HFFc6 (cell line): ENCODE measurements at places on chromosomes 3 and 15. TPM values are rescaled to one million over a fixed set of nuclear protein-coding genes. Genes with fewer than 3 reads are reported as not detected.

DNA sequence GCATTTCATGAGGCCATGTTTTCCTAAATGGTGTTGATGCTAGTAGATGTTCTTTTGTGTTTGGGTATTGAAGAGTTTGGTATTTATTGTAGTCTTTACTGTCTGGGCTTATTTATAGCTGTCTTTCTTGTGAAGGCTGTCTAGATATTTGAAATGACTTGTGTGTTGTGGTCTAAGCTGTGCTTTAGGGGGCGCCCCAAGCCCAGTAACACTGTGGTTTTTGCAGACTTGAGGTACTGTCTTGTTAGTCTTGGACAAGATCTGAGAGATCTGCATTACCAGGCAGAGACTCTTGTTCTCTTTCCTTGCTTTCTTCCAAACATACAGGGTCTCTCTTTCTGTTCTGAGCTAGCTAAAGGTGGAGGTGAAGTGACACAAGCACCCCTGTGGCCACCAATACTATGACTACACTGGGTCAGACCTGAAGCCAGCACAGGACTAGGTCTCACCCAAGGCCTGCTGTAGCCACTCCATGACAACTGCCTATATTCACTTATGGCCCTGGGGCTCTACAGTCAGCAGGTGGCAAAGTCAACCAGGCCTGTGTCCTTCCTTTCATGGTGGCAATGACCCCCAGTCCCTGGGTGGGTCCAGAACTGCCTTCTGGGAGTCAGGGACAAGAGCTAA is 152.1 kb upstream of the TBC1D5 start:
- no peak overlapping the region for H3K4me3 ChIP-seq
- H3K27me3 ChIP-seq: no peaks in the 10 kb centered on the region; the same call in 1 of the 2 replicates
- H3K4me1 ChIP-seq: peaks cover 24% of the 10 kb centered on the region
- H3K27ac ChIP-seq: no peak overlapping the region
- no peaks in the 10 kb centered on the region for H3K36me3 ChIP-seq

AMOTL2 gene
- total RNA-seq: 254 to 311 TPM (median 281 TPM) in 3 replicates

TMEM207 gene
- not detected in 3 replicates for total RNA-seq

IMPG2 gene
- 0.03 and 0.06 TPM in 2 replicates for total RNA-seq

- H3K27me3 ChIP-seq: peaks cover 3% of the 10 kb centered on the region; the same call in 1 of the 2 replicates
- DNase-seq: no peak
- no peak overlapping the region for H3K4me3 ChIP-seq
- no peak overlapping the region for H3K27ac ChIP-seq
- peaks cover 7% of the 10 kb centered on the region for H3K4me1 ChIP-seq
- peaks cover 4% of the 10 kb centered on the region; the same call in 1 of the 2 replicates for H3K36me3 ChIP-seq
Measured at GRCh38 chr3:37968199-37968598, 22.4 kb upstream of the VILL start.

GRCh38 chr15:23467110-23467600 is 20.1 kb upstream of the GOLGA6L2 start:
- no peak overlapping the region for H3K27ac ChIP-seq
- H3K4me1 ChIP-seq: no peaks in the 10 kb centered on the region
- no peaks in the 10 kb centered on the region for H3K36me3 ChIP-seq
- no peak overlapping the region for H3K4me3 ChIP-seq

- DNase-seq: no peak
- H3K36me3 ChIP-seq: no peaks in the 10 kb centered on the region
- no peak overlapping the region for H3K4me3 ChIP-seq
- peaks cover 2% of the 10 kb centered on the region; the same call in 1 of the 2 replicates for H3K27me3 ChIP-seq
- H3K4me1 ChIP-seq: peaks cover 45% of the 10 kb centered on the region
Measured at GRCh38 chr15:74240897-74241614, 4.9 kb downstream of the CCDC33 start.

DNA sequence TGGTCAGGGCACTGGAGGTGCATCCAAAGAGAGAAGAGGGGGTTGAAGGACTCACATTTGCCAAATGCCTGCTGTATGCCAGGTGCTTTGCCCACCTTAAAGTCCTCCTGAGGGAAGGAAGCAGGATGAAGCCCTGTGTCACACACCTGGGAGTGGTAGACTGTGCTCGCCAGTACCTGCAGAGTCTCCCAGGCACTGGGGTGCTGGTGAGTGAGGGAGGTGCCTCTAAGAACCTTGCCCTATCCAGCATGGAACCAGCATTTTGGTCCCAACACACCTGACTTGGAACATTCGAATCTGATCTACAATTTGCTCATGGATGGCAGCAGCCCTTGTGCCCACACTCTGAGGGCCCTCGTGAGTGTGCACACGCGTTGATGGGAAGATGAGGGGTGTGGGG is 76.7 kb downstream of the SEC22A start:
- H3K36me3 ChIP-seq: no peaks in the 10 kb centered on the region
- H3K4me1 ChIP-seq: peaks cover 4% of the 10 kb centered on the region
- no peak overlapping the region for H3K4me3 ChIP-seq
- H3K27ac ChIP-seq: no peak overlapping the region

DNA sequence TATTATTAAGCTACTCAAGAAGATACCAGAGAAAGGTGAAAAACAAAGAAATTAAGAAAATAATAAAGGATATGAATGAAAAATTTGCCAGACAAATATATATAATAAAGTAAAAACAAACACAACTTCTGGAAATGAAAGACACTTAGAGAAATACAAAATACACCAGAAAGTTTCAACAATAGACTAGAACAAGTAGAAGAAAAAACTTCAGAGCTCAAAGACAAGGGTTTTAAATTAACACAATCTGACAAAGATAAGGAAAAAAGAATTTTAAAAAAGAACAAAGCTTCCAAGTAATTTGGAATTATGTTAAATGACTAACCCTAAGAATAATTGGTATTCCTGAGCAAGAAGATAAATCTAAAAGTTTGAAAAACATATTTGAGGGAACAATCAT is 135.3 kb downstream of the PLCH1 start:
- DNase-seq: no peak
- H3K27me3 ChIP-seq: no peaks in the 10 kb centered on the region
